Cortex of kidney (tissue), 1 donor: ENCODE measurements at places on chromosomes 1 and 21.

GRCh38 chr1:212782422-212783154 is 9.0 kb downstream of the NSL1 start:
- no peak for DNase-seq

DNA sequence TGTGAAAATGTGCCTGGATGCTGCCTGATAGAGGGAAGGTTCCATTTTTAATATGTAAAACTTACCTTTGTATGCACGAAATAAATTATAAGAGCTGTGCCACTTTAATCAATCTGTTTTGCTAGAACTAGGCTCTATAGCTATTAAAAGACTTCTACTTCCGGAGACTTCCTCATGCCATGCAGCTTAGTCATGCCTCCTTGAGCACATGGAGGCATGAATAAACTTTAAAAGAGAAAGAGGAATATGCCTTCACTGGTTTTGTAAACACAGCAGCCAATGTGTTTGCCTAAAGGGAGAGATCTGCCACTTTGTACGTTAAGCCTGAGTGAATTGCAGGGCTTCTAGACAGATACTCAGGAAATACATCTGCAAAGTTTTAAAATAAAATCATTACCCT is 604.6 kb downstream of the LRRIQ3 start:
- no peak for DNase-seq

GRCh38 chr1:243748706-243749283 is 101.2 kb downstream of the AKT3 start:
- DNase-seq: no peak

DNA sequence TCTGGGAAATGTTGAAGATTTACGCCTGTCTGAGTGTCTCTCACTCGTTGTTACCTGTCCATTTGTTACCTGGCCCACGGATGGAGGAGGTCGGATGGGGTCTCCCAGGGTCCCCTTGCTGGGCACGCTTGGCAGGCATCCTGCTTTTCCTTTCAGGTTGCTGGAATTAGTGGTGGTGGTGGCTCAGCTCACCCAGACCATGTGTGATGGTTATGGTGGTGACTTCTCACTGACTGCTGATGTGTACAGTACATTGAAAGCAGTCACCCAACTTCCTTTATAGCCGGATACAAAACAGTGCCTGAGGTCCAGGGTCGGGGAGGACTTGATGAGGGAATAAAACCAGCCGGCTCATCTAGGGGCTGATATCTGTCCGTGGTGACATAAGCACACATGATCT is 19.5 kb downstream of the MAPKAPK2 start:
- no peak for DNase-seq

DNA sequence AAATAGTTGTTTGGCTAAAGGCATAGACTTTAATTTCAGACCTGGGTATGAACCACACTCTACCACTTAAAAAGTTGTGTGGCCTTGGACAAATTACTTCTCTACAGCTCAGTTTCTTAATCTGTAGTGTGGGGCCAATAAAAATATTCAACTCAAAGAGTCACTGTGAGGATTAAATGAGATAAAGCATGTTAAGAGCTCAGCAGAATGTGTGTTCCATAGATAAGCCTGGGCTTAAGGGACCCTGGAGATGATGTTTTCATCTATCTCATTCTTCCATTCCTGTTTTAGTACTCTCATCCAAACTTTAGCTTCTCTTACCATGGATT is 17.7 kb downstream of the S100A10 start:
- no peak for DNase-seq

GRCh38 chr1:59100708-59101374 is 196.1 kb upstream of the FGGY start:
- no peak for DNase-seq

GRCh38 chr1:41411229-41411628 is 50.0 kb downstream of the FOXO6 start:
- no peak for DNase-seq

GRCh38 chr1:208100906-208101305 is 143.3 kb downstream of the PLXNA2 start:
- no peak for DNase-seq

DNA sequence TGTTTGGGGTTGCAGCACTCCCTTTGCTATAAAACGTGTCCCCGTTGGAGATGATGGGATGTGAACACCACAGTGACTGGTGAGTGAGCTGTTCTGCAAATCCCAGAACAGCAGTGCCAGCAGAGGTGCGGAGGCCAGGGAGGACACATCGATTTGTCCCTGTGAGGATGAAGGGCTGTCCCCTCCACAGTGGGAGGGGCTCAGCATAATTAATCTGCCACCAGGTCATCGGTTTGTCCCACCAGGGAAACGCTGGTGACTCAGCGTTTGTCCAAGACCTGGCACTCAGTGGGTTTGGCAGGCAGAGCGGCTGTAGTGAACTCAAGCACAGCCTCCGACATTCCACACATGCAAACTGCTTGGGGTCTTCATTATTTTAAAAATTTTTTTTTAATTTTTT is 22.8 kb upstream of the PDE9A start:
- no peak for DNase-seq

DNA sequence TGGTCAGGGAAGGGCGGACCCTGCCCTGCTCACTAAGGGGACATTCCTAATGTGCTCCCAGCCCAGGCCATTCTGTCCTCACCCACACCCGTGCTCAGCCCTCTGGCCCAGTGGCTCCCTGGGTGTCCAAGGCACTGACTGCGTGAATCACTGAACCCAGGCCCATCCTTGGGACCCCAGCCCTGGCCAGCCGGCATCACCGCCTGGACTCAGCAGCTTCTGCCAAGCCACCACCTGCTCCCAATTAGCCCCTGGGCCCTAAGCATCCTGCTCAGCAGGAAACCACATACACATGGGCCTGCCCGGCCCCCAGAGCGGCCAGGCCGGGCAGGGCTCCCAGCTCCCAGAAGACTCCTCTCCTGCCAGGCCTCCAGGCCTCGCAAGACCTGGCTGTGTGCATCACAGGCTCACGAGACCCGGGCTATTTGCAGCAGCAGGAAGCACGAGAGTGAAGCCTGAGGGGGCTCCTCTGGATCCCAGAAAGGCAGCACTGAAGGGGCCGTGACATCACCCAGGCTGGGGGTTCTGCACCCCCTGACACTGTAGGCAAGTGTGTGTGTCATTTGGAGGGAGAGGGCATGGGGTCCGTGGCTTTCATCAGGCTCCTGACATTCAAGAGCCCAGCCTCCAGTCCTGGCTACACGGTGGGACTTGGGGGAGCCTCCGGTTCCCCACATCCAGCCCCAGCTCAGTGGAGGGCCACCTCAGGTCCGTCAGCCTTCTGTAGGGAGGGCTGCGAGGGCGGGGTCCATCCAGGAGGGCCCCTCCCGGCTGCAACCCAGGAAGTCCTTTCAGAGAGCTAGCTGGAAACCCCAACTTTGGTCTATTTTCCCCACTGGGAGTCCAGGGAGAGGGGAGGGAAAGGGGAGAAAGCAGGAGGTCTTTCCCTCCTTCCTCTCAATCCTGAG is 1.6 kb downstream of the MFAP2 start:
- DNase-seq: no peak

GRCh38 chr1:155882235-155882634 is 22.9 kb downstream of the SYT11 start:
- no peak for DNase-seq

GRCh38 chr1:116243333-116244054 is 129.6 kb upstream of the ATP1A1 start:
- no peak for DNase-seq

- DNase-seq: no peak
Observed at GRCh38 chr21:42456457-42456856, 39.6 kb downstream of the RSPH1 start.

GRCh38 chr21:42144679-42145568 is 73.8 kb downstream of the UMODL1 start:
- no peak for DNase-seq

DNA sequence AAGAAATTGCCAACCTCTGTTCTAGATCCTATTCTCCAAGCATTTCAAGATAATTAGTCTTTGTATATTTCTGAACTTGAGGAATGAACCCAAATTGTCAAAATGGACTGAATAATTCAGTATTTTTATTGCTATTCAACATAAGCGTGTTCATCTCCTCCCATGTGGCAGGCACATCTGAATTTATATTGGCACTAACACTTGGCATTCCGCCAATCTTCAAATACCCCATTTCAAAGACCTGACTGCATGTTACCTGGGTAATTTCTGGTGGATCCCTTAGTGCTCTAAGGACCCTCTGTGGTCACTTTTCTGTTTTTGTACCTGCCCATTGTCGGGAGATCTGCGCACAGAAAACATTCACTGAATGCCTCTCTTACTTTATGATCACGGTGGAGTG is 66.6 kb downstream of the BACE2 start:
- DNase-seq: no peak

- no peak for DNase-seq
Observed at GRCh38 chr1:7400566-7400965, 370.5 kb upstream of the VAMP3 start.

GRCh38 chr1:8510041-8510823 is 192.3 kb downstream of the SLC45A1 start:
- DNase-seq: no peak

DNA sequence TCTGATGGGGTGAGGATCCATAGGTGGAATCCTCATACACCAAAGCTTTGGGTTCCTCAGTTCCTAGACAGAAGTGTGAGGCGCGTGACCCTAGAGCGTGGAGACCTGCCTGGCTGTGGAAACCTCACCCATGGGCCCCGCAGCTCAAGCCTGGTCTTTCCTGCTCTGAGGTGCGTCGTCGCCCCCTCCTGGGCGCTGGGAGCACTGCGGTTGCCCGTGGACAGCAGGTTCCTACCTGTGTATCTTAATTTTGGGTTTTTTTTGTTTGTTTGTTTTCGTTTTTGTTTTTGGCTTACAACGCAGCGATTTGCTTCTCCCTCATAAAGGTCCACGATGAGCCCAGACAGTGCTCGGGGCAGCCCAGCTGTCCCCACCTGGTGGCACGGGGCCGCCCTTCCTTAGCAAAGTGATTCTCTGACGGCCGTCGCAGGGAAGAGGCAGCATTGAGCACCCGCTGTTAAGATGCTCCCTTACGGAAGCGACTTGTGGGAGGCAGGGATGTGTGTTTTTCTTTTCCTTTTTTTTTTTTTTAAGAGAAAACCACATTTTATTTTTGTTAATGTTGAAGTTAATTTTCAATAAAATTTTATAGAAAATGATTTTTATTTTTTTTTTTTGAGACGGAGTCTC is 36.5 kb upstream of the TRAPPC10 start:
- no peak for DNase-seq

DNA sequence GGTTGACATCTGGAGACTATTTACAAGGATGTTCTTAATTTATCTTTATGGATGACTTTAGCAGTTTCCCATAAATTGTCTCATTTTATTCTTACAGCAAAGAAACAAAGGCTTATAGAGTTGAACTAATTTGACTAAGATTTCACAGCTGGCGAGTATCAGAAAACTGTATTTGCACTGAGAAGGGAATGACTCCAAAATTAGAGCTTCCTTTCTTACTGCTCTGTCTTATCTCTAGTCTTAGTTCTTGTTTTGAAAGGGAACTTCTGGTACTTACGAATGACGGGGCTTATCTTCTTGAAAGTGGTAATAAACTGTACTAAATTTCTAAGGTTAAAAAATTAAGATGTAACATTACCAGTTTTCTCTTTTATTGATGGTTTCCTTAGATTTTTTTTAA is 13.6 kb downstream of the CNST start:
- no peak for DNase-seq

DNA sequence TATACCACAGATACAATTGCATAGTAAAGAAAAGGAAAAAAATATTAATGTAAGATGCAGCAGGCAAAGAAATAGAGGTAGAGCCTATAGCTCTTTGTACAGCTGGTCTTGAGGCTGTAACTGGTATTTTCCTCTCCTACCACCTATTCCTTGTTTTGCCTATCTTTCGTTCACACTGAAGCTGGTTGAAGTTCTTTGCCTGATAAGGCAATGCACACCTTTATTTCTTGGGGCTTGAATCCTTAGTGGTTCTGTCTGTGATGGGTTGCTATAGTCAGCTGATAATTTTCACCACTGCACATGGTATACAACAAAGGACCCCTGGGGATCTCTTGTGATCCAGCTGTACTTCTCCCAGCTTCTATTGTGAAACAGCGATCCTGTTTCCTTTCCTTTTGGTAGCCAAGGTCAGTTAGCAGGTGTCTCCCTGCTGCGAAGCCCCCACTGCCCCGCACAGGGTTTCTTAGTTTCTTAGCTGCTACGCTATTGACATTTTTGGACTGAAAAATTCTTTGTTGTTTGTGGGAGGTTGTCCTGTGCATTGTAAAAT is 9.9 kb upstream of the TSNAX start:
- DNase-seq: no peak
